Activated CD4-positive, alpha-beta T cell treated with anti-CD3 and anti-CD28 coated beads, Interleukin-10, Interleukin-2, amounts not matched to agents 100 ng/mL and 50 ng/mL, durations not matched to agents 16 hours and 8 hours (primary cell): ENCODE measurements at places on chromosomes 12 and 14.

- DNase-seq, result no peak
Observed at GRCh38 chr12:4203772-4204376, 69.7 kb upstream of the CCND2 start.

DNA sequence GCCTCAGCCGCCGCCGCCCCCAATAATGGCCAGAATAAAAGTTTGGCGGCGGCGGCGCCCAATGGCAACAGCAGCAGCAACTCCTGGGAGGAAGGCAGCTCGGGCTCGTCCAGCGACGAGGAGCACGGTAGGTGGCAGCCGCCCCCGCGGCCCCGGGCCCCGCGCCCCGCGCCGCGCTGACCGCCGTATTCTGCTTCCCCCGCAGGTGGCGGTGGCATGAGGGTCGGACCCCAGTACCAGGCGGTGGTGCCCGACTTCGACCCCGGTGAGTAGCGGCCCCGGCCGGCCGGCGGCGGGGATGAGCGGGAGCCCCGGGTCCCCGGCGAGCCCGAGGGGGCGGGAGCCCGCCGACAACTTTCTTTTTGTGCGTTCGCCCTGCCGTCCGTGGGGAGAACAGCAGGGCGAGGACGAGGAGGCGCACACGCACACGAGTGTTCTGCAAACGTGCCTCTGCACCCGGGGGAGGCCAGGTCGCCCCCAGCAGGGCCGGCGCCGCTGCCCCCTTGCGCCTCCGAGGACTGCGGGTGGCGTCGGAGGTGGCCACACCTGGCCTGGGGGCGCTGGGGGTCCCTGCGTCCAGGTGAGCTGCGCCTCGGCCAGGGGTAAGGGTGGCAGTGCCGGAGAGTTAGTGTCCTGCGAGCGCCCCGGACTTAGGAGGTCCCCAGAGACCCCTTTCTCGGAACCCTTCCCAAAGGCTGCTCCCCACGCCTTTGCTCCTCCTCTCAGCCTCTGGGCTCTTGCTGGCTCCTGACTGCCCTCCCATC, 794 bp downstream of the RCOR1 start:
- peak; percentile 51 for DNase-seq

DNA sequence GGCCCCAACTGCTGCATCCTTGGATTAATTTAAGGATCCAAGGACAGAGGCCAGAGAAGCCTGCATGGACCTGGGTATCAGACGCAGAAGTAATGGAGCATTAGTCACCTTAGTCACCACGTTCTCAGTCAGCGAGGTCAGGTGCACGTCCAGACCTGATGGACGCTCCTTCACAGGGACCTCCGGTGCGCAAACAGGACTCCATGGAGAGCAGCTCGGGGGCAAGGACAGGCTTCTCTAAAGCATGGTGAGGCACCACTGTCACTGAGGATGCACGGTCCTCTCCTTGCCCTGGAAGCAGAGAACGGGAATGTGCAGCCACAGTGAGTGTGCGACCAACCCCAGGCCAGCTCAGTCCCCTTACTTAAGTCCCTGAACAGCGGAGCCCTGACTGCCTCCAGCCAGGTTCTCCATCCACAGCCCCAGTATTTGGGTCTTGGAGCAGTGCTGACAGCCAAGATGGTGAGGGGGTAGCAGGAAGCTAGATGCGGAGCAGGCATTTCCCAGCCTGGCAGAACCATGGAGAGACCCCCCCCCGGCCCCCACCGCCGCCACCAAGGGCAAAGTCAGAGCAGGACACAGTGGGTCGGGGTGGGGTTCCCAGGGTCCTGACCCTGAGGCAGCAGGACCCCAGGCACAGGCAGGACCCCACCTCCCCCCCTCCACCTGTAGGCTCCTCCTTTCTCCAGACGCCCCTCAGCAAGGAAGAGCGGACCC, 253.4 kb upstream of the SFSWAP start:
- DNase-seq, result no peak

DNA sequence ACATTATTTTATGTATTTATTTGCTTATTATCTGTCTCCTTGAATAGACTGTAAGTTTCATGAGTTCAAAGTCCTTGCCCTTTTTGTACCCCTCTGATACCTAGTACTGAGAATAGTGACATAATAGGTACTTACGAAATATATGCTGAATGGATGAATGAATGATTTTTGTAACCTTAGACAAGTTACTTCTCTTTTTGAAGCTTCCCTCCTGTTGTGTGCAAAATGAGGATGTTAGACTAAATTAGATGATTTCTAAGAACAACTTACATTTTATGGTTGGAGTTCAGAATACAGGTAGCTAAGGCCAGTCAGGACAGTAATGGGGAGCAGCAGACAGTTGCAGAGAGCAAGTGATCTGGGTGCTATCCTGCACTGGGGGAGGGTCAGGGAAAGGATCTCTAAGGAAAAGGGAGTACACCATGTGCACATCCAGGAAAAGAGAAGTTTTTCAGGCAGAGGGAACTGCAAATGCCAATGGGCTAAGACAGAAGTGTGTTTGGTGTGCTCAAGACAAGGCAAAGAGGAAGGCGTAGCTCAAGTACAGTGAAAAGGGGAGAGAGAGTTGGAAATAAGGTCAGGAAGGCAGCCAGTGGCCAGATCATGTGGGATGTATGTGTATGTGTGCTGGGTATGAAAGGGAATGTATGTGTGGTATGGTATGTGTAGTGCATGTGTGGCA, 59.4 kb upstream of the AMIGO2 start:
- no peak for DNase-seq

DNA sequence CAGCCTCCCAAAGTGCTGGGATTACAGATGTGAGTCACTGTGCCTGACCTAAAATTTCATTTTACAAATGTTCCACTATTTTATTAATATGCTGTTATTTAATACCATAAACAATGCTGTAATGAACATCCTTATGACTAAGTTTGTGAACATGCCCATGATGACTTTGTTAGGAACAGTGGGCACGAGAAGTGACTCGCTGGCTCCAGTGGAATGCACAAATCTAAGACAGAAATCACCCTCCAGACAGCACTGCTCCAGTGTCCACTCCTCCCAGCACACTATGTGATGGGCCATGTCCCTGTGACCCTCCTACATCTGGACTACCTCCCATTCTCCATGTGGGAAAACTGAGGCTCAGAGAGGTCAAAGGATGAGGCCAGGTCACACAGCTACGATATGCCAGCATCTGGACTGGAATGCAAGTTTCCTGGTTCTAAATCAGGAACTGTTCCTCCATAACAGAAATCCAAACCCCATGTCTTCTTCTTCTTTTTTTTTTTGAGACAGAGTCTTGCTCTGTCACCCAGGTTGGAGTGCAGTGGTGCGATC, 57.9 kb downstream of the GPR68 start:
- no peak for DNase-seq

- no peak for DNase-seq
Observed at GRCh38 chr12:132375747-132376463, 46.5 kb upstream of the GALNT9 start.

DNA sequence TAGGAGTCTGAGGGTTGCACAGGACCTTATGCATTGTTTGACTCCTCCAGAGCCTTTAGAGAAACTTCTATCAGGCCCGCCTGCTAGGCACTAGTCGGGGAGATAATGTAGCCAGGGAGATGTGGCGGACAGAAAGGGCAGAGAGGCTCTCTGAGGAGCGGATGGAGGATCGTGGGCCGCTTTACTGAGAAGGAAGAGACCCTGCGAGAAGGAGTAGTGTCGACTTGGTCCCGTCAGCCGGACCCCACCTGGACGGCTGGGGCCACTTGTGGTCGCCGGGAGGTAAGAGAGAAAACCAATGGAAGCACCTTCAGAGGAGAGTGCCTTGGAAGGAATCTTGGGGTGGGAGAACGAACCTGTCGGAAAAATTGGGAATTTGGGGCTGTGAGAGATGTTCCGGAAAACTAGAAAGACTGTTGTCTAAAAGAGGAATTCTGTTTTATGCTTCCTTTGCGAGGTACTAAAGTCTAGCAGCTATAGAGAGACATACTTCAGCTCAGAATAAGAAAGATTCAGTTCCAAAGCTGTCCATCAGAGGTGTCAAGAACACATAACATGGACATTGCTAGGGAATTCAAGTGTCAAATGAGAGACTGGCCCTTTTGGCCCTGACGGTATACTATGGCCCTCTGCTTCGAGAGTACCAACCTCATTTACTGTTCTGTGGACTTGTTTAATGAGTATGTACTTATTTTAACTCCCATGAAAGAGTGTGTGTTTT, 660 bp upstream of the MCRS1 start:
- no peak for DNase-seq

DNA sequence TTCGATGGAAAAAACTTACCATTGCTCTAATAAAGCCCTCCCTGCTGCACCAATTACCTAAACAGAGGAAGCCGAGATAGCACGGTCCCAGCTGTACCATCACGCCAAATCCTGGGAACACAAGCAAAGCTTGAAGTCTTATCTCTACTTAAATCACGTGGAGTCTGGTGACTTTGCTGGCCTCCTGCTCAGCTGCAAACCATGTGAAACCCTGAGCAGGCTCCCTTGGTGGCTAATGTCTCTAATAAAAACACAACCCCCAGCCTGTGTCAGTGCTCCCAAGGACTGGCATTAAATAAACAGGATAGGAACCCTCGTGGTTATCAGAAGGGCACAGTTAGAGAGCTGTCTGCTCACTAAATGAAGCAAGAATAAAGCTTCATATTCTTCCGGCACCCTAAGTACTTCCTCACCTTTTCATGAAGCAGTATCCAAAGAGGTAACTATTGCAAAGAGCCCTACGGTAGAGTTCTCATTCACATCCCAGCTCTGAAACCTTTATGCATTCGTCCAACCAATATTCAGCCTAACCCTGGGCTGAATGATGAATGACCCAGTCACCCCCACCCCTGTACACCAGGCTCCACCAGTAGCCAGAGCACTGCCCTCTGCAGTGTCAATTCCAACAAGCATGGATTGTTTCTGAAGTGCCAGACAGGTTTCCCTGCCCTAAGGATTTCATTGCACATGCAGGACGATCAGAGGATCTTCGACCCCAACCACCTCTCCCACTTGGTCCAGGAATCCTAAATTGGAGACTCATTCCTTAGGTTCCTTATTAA, 452.7 kb upstream of the TMPO start:
- no peak for DNase-seq

DNA sequence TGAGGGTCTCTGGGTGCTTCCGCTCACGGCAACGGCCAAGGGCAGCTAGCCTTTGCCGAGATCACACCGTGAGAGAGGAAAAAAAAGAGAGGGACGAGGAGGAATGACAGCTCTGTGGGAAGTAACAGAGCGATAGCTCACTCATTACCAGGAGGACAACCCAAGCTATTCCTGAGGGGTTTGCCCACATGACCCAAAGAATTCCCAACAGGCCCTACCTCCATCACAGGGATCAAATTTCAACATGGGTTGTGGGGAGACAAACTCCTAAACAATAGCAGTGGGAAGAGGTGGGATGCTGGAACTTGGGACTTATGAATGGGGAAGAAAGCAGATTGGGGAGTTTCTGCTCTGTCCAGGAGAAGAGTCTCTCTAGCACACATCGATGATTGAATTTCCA, 180.6 kb downstream of the LRRK2 start:
- no peak for DNase-seq

- no peak for DNase-seq
Observed at GRCh38 chr12:7264538-7264937, 39.3 kb upstream of the ACSM4 start.

GRCh38 chr12:64181430-64182291, 40.4 kb downstream of the KICS2 start:
- DNase-seq, result peak; percentile 6

DNA sequence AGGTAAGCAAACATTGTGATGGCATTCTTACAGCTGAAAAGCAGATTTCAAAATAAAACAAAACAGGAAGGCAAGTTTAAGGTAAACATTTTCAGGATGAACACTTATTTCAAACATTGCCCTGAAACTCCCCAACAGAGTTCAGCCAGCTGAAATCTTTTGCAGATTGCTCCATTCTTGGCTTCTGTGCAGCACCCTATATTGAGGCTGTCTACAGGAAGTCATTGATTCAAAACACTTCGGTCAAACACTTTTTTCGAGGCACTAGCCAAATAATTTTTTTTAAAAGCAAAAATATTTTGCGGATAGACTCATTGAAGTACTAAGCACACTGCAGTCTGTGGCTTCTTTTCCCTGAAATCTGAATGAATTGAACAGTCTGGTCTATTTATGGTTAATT, 318.1 kb upstream of the PDE3A start:
- DNase-seq, result no peak

- DNase-seq, result no peak
Observed at GRCh38 chr12:88781909-88782308, 201.6 kb upstream of the KITLG start.

- DNase-seq, result peak; percentile 52
Observed at GRCh38 chr14:91059576-91060350, 678 bp downstream of the RPS6KA5 start.

GRCh38 chr12:1351926-1352325, 242.5 kb downstream of the FBXL14 start:
- no peak for DNase-seq

- DNase-seq, result no peak
Observed at GRCh38 chr12:119838826-119839600, 38.1 kb downstream of the CIT start.

- no peak for DNase-seq
Observed at GRCh38 chr12:103470664-103471063, 25.1 kb downstream of the C12orf42 start.

GRCh38 chr12:75848431-75848925, 183.1 kb downstream of the PHLDA1 start:
- no peak for DNase-seq

- DNase-seq, result no peak
Observed at GRCh38 chr12:65656156-65656882, 168.0 kb upstream of the HMGA2 start.

DNA sequence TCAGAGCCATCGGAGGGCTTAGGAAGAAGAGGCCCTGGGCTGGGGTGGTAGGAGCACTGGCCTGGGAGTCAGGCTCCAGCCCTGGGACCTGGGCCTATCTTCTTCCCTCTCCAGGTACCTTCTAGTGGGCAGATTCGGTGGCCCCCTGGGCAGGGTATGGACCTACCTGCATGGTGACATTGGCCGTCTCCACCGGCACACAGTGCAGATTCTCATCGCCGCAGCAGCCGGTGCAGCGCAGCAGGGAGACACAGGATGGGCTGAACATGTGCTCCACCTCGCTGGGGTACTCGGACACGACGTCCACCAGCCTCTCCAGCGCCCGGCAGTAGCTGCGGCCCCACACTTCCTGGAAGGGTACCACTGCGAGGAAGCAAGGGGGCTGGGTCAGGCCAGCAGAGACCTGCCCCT, 6.2 kb downstream of the PGF start:
- no peak for DNase-seq

- no peak for DNase-seq
Observed at GRCh38 chr14:69630360-69630759, 19.0 kb downstream of the SUSD6 start.

GRCh38 chr12:12803186-12803585, 10.0 kb upstream of the DDX47 start:
- DNase-seq, result peak; percentile 82

DNA sequence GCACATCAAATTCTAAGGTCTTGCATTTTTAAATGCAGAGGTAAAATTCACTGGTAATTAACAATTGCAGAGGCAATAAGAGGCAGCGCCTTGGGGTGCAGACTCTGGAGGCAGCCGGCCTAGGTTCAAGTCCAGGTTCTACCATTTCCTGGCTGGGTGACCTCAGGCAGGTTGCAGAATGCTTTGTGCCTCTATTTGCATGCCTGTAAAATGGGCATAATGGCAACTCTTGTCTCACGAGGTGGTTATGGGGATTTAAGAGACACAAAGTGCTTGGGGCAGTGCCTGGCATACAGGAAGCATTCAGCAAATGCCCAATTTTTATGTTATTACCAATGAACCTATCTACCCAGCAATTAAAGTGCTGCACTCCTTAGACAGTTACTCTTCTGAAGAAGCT, 180.0 kb upstream of the LHX5 start:
- DNase-seq, result no peak
